Activated naive CD8-positive, alpha-beta T cell treated with anti-CD3 and anti-CD28 coated beads for 36 hours (primary cell): ENCODE measurements at places on chromosomes 3 and 15. TPM values are rescaled to one million over a fixed set of nuclear protein-coding genes. Genes with fewer than 3 reads are reported as not detected.

WNT7A gene
- not detected for total RNA-seq

SCAPER gene
- 21.3 TPM for total RNA-seq

PRTG gene
- total RNA-seq = not detected

DNA sequence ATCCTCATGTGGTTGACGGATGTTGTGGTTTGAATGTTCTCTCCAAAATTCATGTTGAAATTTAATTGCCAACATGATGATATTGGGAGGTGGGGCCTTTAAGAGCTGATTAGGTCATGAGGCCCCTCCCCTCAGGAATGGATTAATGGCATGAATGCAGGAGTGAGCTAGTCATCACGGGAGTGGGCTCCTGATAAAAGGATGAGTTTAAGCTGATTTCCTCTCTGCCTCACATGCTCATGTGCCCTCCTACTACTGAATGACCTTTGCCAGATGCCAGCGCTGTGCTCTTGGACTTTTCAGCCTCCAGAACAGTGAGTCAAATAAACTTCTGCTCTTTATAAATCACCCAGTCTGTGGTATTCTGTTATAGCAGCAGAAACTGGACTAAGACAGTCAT lies 111.2 kb downstream of the MYO5A start:
- DNase-seq = no peak

DNA sequence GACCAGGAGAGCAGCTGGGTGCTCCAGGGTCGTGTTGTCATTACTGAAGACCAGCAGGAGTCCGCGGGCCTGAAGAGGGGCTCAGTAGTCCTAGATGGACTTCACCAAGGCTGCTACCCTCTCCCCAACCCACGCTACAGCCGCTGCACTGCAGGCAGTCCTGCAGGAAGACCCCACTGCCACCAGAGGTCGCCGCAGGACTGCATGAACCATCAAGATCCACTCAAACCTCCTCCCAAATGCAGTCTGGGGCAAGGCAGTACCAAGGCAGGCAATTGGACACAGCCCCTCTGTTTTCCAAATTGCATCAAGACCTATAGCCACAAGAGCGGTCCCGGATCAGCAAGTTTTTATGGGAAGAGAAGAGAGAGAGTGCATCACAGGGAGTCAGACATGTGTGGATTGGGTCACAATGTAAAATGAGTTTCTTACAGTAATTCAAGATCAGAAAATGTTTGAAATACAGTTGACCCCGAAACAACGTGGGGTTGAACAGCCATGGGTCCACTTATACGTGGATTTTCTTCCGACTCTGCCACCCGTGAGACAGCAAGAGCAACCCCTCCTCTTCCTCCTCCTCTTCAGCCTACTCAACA lies 46.7 kb downstream of the DZIP1L start:
- peak; percentile 72 for DNase-seq

- DNase-seq = no peak
Measured at GRCh38 chr15:72992841-72993252, 59.4 kb upstream of the NEO1 start.
